Erythroblast (primary cell): ENCODE measurements at places on chromosomes 3 and 15.

GRCh38 chr3:32978331-32978730, 26.9 kb downstream of the CCR4 start:
- DNase-seq, result no peak

GRCh38 chr15:91529534-91529933, 324.0 kb upstream of the SLCO3A1 start:
- DNase-seq, result no peak

GRCh38 chr3:153330901-153331300, 168.9 kb downstream of the RAP2B start:
- DNase-seq, result no peak

- peak; percentile 30 for DNase-seq
Measured at GRCh38 chr15:91517491-91518200, 335.9 kb upstream of the SLCO3A1 start.

DNA sequence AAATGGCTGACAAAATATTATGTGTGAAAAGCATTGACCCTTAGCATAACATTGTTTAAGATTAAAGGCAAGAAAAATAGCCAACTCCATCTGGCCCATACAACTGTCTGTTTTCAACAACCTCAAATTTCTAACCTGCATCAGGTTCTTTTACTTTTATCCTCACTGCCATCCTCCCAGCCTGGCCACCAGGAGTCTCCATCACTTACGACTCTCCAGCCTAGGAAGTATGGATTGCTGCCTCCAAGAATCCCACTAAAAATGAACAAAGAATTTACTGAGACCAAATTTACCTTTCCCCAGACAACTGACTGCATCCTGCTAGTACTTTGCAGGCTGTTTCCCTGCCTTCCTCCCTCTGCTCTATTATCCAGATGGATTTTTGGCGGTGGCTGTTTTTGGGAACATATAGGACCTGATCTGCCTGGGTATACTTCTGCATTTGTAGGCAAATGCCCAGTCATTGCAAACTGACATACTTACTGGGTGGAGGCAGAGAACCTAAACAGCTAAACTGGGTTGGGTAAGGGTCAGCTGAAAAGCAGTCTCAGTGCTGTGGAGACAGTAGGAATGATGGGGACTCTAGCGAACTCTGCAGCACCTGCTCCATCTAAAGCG, 144.2 kb downstream of the GHSR start:
- no peak for DNase-seq

GRCh38 chr3:187807086-187807862, 62.0 kb upstream of the BCL6 start:
- no peak for DNase-seq

- DNase-seq, result peak; percentile 63
Measured at GRCh38 chr3:15064299-15064834, 748 bp downstream of the MRPS25 start.

DNA sequence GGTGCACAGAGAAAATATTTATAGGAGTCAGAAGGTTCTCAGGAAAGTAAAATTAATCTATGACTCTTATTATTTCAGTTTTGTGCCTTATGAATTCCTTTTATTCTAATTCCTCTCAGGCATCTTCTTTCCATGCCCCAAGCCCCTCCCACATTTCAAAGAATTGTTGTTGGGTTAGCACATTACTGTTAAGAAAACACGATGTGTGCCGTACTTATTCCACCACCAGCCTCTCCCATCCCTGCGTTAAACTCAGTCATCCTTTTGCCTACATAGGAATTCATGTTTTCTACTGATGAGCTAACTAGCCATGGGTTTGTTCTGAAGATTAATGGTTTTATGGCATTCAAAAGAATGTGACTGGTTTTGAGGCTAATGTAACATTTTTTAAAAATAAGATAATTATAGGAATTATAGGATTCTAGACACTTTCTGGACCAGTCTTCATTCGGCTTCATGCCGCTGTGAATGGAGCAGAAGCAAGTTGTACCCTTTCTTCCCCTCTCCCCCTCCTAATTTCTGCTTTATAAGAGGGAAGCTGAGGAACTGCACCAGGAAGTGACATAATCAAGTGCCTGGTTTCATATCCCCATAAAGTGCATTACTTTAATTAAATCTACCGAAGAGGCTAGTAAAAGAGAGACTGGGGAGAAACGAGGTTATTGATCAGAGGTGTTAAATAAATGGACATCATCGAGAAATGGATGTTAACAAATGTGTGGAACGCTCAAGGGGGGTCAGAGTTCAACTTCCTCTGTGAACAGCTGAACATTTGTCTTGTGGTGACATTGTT, 12.3 kb upstream of the MB21D2 start:
- DNase-seq, result no peak

GRCh38 chr3:17908399-17909191, 166.2 kb upstream of the TBC1D5 start:
- DNase-seq, result no peak

DNA sequence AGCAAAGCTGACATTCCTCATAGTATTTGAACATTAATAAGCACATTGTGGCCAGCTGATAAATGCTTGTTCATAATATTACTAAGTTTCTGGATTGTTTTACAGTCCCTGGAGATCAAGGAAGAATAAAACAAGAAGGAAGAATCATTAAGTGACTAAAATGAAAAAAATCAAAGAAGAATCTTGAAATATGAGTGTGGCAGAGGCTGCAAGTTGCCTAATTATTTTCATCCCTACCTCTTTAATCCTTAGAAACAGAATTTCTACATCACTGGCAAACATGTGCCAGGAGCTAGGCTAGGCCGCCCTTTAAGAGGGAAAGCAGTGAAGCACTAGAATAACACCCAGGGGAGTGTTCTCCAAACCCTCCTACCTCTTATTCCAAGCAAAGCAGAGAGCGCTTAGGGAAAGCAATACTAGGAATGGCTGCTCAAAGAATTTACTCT, 98.9 kb downstream of the MAGI1 start:
- no peak for DNase-seq

DNA sequence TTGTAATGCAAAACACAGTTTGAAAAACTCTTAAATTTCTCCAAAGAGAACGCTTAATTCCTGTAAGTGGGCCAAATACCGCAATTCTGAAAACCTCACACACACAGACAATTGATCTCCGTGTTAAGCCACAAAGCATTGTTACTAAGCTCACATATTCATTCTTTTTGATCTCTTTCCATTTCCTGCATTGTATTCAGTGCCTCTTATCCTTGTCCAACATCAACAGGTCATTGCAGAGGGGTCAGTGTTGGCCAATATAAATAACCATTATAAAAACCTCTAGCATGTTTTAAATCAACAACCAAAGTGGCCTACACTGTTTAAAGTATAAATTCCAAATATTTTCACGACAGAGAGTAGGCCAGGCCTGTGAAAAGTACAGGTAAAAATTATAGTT, 171.1 kb downstream of the PDZRN3 start:
- no peak for DNase-seq

DNA sequence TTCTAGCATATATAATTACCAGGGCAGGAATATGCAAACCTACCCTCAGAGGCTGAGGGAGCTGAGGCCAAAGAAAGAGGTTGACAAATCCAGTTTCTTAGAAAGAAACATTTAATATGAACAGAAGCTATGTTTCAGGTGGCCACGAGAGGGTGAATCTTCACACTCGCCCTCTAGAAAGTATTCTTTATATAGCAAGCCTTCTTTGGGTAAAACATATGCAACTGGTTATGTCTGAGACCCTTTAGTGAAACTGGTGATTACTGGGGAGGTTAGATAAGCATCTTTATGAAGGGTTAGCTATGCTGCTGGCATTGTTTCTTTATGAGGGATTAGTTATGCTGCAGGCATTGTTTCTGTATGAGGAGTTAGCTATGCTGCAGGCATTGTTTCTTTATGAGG, 50.7 kb upstream of the GOLGA6L2 start:
- no peak for DNase-seq

- no peak for DNase-seq
Measured at GRCh38 chr3:167653760-167654159, at the start of gene WDR49. Gene WDR49 (minus strand): TSS chr3:167653942. CDS start chr3:167653425, 517 bp downstream.

DNA sequence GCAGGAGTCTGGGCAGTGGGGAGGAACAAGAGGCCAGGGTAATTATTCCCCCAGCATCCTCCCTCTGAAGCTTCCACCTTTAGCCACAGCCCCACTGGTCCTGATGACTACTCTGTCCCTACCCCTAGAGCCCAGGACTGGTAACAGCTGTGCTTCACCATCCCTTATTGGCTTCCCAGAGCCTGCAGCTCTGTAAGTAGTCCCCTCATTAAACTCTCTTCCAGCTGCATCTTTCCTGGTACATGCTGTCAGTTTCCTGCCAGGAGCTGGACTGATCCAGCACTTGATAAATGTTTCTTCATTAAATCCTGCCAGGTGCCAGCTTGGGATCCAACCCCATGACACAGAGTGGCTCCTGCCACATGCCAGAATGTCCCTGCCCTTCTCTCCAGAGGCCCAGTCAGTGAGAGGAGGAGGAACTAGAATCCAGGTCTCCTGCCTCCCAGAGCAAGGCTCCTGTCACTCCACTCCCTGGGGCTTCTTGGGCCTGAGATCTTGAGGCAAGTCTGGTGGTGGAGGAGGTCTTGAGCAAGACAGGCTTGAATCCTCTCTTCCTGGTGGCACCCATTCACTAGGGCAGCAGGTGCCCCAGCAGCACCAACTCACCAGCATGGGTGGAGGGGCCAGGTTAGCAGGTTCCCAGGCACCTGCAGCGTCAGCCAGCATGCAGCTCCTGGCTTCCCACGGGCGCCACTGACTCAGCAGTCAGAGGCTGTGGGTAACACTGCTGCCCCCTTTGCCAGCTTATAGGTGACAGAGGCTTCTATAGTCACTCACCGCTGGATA, 27.6 kb downstream of the FBXW12 start:
- no peak for DNase-seq

DNA sequence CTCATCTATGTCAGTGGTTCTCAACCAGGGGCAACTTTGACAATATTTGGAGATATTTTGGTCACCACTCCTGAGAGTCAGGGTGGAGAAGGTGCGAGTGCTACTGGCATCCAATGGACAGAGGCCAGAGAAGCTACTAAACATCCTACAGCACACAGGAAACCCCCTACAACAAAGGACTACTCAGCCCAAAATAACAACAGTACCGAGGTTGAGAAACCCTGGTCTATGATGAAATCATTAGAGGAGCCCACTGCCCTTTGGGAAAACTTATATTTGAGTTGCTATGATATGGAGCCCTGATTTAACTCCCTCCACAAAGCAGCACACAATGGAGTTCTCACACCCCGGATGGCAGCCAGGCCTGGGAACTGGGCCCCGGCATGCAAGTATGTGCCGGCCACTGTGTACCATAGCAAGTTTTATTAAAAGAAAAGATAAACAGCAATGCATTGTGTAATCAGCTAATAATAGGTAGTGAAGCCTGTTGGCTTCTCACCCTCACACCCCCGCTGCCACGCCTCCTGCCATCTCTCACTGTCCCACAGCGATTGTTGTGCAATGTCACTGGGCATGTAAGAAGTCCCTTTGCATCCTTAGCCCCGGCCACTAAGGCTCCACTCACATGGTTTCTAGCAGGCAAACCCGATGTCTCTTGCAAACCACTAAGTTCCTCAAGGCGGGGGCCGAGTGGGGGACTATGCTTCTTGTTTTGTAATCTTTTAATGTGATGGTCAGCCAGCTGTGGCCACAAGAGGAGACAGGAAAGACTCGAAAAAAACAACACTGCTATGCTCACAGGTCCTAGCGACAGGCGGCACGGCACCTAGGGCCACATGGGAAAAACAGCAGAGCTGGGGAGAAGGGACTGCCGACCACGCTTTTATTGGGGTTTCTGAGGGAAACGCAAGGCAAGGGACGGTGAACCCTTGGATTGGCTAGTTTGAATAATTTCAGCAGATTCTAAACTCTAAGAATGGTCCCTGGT, 110.0 kb downstream of the AQP9 start:
- DNase-seq, result peak; percentile 3
